ENCODE measurements at places on chromosomes 4 and X.

GRCh38 chr4:39043861-39044363 lies 11.7 kb upstream of the TMEM156 start:
- no peak for DNase-seq

- no peak for DNase-seq
Observed at GRCh38 chr4:101441446-101441845, 94.1 kb upstream of the PPP3CA start.

DNA sequence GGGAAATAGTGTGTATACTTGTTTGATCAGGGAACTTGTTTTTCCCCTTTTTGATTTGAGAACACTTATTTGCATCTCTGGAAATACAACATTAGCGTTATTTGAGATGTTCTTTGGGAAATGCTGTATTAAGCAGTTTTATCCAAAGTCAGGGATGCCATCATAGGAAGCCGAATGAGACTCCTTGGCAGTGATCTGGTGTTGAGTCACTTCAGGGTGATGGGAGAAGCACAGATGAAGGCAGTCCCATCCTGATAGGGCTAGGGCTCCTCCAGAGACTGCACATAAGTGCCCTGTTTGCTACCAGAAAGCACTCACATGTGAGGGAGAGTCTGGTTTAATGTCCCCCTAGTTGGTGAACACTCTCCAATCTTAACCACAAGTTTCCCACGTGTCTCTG lies 62.3 kb downstream of the IL1RAPL1 start:
- no peak for DNase-seq

- DNase-seq = no peak
Observed at GRCh38 chrX:72306851-72307645, 1.3 kb upstream of the CITED1 start.

DNA sequence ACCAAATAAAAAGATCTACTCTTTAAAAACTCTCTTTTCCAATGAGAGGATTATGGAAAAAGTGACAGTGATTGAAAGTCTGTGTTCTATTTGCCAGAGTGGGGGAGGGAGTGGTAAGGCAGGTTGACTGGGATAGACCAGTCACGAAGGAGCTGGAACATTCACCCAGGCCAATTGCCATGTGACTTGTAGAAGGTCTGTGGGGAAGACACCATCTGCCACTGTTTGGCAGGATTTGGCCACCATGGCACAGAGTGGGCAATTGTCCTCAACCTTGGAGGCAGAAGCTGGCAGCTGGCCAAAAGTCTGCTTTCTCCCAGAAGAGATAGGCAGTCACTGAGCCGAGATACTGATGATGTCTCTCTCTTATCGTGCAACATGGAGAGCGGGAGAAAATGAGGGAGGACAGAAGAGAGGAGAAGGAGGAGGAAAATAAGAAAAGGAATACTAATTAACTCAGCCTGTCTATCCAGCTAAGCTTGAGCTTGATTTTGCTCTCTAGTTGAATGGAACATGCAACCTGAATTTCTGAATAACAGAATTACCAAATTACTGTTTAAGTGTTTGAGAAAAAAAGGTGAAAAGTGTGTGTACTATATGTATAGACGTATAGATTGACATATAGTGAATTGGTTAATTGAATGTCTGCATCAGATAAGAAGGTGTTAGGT lies 267.1 kb downstream of the ARHGAP24 start:
- no peak for DNase-seq

- no peak for DNase-seq
Observed at GRCh38 chr4:168475745-168476144, 4.5 kb downstream of the DDX60L start.

DNA sequence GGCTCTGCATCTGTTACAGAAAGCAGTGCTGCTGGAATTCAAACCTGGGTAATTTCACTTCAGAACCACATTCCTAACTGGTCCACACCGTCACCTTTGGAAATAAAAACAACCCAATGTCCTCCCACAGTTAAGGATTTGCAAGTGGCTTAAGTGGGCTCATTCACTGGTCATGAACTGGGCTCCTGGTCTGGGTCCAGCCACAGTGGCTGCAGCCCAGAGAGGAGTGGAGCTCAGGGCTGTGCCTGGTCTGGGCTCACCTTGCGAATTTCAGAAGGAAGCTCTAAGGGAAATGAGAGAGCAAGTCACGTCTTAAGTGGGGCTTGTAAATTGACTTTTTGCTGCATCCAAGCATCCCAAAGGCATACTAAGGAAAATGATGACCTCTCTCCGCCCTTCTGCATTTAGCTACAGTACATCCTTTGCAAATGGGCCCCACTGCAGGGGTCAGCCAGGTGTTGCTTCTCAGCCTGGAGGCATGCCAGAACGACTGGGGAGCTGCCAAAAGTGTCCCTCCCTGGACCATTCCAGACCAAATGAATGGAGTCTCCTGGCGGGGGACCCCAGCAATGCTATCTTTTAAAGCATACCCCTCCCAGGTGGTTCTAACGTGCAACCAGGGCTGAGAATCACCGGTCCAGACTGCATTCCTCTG lies 25.6 kb upstream of the CRMP1 start:
- no peak for DNase-seq

GRCh38 chr4:123846092-123846491 lies 449.5 kb downstream of the SPRY1 start:
- DNase-seq = no peak

Data from stimulated activated CD8-positive, alpha-beta memory T cell treated with anti-CD3 and anti-CD28 coated beads, Interleukin-15, amount 100 ng/mL, for 1 hour (primary cell).